ENCODE measurements at places on chromosomes 1 and 21.

- no peak for DNase-seq
These were observed 7.7 kb downstream of the PDZK1IP1 start for GRCh38 chr1:47181955-47182675.

DNA sequence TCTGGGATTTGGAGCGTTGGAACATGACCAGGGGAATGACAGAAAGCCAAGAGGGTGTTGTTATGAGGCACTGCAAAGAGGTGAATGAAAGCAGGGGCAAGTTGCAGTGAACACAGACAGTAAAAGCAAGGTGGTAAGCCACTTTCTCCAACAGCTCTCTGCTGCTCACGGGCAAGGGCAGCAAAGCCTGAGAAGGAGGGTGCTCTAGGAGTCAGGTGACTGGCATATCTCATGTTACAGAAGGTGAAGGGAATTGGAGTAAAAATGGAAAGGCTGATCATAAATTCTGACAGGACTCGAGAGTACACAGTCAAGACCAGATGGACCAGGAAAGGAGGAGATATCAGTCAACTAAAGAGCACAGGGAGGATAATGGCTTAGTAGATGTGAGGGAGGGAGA, 14.5 kb downstream of the VAV3 start:
- no peak for DNase-seq

DNA sequence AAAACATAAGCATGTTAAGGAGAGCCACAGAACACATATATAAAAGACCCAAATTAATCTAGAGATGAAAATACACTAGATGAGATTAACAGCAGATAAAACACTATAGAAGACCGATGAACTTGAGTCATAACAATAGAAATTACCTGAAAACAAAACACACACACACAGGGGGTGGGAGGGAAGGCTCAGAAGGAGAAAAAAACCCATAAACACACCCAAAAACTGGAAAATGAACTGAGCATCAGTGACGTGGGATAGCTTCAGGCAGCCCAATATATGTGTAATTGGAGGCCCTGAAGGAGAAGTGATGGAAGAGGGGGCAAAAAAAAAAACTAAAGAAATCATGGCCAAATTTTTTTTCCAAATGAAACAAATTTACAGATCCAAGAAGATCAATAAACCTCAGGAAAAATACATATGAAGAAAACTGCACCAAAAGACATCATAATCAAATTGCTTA, 11.4 kb downstream of the ALDH9A1 start:
- DNase-seq: no peak

- DNase-seq: no peak
These were observed 16.0 kb downstream of the VANGL2 start for GRCh38 chr1:160416369-160416768.

DNA sequence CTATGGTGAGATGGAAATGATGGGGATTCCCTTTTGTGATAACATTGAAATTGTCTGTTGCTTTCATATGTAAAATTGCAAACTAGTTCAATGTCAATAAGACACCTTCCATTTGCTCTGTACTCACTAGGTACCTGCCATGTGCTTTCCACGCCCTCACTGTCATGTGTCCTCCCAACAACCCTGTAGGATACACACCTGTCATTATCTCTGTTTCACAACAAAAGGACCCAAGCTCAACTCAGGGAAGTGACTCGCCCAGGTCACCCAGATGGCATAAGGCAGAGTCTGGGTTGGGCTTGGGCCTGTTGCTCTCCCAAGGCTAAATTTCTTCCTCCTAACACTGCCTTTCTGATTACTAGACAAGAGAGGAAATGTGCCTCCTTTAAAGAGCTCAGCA, 45.3 kb upstream of the MCOLN3 start:
- no peak for DNase-seq

DNA sequence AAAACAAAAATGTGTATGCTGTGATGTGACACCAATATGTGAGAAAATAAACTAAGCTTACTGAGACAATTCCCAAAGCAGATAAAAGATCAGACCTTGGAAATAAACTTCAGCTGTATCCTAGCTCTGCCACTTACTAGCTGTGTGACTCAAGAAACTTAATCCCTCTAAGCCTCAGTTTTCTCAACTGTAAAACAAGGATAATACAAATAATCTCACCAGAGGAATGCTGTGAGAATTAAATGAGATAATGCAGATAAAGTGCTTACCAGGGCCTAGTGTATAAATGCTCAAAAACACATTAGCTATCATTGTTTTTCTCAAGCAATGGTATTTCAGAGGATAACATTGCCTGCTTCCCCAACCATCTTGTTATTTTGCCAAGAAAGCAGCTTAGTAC, 2.1 kb downstream of the HEATR1 start:
- no peak for DNase-seq

DNA sequence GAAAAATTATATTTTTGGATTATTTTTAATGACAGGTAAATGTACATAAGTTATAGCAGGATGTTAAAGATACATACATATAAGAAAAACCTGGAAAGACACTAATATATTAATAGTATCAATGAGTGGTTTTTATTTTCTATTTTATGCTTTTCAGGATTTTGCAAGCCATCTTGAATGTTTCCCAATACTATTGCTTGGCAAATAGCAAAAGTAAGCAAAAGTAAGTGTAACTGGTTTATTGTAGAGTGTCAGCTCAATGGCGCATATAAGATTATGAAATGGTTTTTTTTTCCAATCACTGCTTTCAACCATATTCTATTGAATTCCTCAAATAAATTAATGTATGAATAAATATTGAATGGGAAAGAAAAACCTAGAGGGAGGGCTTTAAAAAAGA, 36.4 kb downstream of the ZNF684 start:
- no peak for DNase-seq

DNA sequence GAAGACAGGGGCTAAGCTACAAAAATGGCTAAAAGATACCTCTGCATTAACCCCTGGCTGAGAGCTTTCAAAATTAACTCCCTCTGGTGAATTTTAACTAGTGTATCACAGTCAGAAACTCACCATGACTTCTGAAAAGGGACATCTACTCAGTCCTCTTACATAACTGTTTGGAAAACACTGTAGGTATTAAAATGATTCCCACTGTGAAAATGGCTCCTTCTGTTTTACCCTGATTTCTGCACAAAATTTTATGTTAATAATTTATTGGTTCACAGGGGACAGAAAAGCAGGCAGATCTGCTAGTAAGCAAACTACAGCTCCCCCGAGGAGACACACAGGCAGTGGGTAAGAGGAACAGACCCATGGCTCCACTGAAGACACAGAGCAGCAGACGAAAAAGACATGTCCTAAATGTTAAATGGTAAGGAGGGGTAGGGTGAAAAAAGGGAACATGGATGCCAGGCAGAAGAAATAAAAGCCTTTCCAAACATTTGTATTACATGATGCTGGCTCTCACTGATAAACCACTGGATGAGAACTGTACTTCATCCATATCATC, 111.7 kb downstream of the SLC45A1 start:
- DNase-seq: no peak

GRCh38 chr1:147822292-147822691, 61.9 kb upstream of the GJA5 start:
- DNase-seq: no peak

DNA sequence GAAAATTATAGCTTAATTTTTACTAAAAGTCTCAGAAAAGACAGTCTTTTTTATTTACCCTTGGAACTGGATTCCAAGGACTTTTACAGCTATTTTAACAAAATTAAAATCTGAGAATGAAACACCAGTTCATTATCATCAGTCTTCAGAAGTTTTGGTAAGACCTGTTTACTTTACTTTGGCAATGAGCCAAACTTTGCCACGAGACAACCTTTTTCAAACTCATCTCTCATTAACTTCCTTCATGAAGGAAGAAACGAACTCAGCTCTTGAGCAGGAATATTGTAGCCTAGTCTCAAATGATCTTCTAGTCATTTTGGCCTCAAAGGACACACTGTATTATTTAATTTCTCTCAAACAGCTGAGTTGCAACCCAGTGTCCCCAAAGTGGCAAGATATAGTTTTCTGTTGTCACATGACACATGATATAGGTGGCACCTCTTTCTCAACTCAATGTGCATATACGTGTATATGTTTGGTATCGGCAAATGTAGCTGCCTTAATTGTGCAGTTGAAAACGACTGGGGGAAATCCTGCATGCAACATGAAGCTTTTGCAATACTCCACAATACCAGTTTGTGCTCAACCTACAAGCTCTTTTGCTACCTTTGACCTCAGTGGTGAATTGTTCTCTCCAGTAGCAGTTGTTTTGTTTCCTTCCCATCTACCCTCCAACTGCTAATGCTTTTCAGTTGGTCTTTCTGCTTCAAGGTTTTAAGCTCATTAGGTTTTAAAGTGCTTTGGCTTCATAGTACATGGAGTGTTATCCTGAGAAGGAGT, 8.4 kb upstream of the GNG4 start:
- no peak for DNase-seq

DNA sequence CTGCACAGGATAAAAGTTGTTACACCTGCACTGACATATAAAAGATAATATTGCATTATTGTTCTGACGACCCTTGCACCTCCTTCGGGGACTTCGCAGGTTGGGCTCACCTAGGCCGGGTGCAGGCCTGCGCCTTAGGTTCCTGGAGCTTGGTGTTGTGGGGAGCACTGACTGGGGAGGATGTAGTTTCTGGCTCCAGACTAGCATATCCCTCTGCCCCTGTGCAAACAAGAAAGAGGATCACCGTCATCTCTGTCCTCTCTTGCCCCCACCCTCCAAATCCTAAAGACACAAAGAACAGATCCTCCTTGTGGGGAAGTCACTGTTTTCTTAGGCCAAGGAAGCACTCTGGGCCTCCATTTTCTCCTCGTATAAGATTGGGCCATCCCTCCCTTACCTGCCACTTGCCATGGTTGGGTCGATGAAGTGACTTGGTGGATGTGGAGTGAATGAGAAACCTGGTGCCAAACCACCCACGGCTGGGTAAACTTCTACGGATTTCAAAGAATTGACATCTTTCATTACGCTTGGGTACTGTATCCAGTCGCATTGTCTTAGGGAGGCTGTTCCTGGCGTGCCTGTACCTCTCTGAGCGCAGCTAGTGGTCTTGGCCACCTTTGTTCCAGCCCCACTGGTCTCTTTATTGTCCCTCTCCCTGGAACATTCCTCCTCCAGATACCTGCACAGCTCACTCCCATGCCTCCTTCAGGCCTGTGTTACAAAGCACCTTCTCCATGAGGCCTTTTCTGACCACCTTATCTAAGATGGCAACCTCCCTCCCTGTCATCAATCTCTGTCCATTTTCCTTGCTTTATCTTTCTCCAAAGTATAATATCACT, 34.4 kb upstream of the PKP1 start:
- DNase-seq: no peak

DNA sequence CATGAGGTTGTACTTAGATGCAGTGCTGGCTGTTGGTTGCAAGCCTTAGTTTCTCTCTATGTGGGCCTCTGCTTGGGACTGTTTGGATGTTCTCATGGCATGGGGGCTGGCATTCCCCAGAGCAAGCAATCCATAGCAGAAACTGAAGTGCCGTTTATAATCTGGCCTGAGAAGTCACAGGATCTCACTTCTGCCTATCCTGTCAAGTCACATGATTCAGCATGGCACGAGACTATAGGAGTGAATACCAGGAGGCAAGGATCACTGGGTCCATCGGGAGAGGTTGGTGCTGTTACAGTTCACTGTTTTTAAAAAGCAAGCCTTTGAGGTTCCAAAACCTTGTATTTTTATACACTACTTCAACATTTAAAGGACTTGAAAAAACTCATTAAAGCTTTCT, 16.7 kb downstream of the COLGALT2 start:
- DNase-seq: no peak

GRCh38 chr21:20997311-20997635, 936 bp upstream of the NCAM2 start:
- no peak for DNase-seq

DNA sequence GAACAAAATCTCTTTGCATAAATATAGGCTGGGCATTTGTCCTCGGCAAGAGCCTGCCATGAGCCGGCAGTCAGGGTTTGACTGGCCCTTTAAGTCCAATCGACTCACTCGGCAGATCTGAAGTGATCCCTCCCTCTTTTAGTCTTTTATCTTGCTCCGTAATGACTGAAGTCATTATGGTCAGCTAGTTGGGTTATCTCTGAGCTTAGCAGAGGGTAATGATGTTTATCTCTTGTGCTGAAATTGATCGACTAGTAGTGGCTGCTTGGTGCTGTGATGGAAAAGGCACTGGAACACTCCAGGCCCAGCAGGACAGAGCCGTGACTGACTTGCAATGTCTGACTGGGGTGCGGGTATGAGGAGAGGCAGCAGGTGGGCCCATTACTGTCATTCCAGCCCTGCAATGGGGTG, 468 bp upstream of the ABCA4 start:
- DNase-seq: no peak

- no peak for DNase-seq
These were observed 37.6 kb downstream of the ARID1A start for GRCh38 chr1:26733392-26733791.

- no peak for DNase-seq
These were observed 123.6 kb downstream of the GABPA start for GRCh38 chr21:25858325-25858724.

GRCh38 chr1:13505020-13505419, 8.8 kb downstream of the LRRC38 start:
- no peak for DNase-seq

GRCh38 chr1:232951180-232951579, 769 bp downstream of the NTPCR start:
- no peak for DNase-seq

GRCh38 chr1:84700070-84700469, 9.8 kb upstream of the SSX2IP start:
- DNase-seq: no peak

DNA sequence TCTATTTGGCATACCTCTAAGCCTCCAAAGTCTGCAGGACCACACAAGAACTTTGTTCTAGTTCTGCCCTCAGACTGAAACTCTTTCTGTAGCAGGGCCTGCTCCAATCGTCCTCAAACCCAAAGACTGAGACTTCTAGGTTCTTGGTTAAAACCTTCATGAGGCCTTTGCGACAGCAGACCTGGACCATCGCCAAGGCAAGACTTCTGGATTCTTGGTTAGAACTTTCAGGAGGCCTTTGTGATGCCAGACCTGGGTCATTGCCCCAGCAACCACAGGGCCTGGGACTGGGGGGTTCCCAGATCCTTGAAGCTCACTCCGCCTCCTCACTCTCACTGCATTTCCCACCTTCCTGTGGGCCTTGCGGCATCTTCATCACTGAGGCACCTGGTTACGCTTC, at the start of gene ATP1A4:
Gene ATP1A4 (plus strand): TSS at position 301 of the 400 bp plus-strand sequence. CDS start 438 bp downstream, outside the sequence.
- DNase-seq: no peak

GRCh38 chr1:223652436-223652941, 13.0 kb downstream of the CAPN8 start:
- no peak for DNase-seq

DNA sequence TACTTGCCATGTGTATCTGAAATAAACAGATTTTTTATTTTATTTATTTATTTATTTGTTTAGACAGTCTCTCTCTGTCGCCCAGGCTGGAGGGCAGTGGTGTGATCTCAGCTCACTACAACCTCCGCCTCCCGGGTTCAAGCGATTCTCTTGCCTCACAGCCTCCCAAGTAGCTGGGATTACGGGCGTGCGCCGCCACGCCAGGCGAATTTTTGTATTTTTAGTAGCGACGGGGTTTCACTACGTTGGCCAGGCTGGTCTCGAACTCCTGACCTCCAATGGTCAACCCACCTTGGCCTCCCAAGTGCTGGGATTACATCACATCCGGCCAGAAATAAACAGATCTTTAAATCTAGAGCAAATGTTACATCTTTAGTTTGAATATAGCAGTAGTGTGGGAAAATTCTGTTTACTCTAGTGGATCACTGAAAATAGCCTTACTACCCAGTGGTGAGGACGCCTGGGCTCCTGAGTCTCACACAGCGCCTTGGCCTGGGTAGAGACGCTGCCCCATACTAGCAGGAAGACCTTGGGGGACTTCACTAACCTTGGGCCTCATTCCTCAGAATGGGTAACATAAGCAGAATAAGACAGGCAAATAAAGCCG, 709 bp downstream of the GART start:
- no peak for DNase-seq
